ENCODE measurements at places on chromosomes 3 and 15.

GRCh38 chr15:77029166-77030047, 34.5 kb downstream of the PSTPIP1 start:
- DNase-seq, result peak; percentile 2

DNA sequence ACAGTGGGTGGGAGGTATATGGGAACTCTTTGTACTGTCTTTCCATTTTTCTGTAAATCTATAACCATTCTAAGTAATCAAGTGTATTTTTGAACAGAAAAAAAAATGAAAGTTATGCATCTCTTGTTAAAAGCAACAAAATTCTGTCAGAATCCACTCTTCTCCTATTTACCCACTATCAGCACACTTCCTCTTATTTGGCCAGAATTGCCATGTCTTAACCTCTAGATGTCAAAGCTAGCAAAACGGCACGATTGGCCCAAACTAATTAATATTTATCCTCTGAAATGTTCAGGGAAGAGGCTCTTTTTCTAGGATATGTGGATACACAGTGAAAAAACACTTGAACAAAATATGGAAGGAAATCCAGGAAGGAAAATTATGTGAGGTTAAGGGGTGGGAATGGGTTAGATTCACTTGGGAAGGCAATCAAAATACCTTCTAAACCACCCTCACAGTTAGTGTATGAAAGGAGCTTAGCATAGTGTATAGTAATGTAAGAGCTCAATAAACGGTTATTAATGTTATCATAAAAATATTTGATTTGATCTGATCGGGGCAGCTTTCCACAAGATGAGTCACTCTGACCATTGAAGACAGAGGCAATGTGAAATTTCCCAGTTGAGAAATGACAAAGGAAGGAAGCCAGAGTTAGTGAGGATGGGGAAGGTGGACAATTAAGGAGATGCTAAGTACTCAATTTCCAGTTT, 20.1 kb upstream of the TGFBR2 start:
- DNase-seq, result no peak

GRCh38 chr3:131608296-131608695, 105.5 kb upstream of the MRPL3 start:
- DNase-seq, result no peak

- DNase-seq, result no peak
Observed at GRCh38 chr3:11953778-11954177, 50.4 kb upstream of the SYN2 start.

DNA sequence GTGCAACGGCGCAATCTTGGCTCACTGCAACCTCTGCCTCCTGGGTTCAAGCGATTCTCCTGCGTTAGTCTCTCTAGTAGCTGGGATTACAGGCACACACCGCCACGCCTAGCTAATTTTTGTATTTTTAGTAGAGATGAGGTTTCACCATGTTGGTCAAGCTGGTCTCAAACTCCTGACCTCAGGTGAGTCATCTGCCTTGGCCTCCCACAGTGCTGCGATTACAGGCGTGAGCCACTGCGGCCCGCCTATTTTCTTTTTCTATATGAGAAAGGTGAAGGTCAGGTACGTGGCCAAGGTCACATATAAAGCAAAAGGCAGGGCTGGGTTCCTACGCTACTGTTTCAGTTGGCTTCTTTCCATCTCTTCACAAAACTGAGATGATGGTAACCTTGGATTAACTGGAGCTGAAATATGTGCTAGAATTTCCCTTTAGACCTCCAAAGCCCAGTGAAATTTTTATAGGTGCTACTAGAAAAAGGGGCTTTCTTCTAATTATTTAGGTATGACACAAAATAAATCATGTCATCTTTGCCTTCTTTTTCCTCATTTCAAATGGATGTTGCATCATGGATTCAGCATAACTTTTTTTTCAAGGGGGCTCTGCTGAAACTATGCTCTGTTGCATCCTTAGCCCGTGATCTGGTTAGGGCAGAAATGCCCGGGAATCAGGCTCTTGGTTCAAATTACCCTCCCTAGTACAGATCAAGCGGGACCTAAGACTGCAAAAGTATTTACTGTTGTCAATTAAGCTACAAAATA, 68.5 kb downstream of the MYO1E start:
- no peak for DNase-seq

DNA sequence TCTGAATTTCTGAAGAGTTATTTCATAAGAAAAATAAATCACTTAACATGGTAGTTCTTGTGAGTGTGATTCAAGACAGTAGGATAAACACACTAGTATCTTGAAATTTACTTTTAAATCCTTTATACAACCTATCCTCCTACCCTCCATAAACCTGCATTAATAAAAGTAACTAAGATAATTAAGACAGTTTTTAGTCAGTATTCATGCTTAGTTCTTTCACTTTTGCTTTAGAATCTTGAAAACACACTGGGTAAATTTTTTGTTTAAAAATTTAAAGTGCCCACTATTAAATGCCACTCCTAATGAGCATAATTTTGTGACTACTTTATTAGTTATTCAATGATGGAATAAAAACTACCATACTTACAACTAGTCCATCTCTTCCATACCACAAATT, 28.8 kb downstream of the GOLIM4 start:
- no peak for DNase-seq

GRCh38 chr15:55279746-55280351, 9.8 kb downstream of the RAB27A start:
- no peak for DNase-seq

DNA sequence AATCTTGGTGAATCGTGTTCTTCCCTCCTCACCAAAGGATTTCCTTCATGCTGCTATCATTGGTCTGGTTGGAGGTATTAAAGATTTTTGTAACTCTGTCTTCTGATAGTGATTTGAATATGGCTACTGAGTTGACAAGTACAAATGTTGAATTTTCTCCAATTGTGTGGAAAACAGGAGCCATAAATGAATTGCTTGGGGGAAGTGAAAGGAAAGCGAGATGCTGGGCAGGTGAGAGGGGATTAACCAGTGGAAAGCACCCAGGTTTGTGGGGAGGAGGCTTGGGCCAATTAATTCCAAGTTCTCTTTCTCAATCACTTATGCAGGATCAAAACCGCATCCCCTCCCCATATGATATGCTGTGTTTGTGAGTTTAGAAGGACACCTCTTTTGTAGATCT, 372.5 kb downstream of the IL20RB start:
- no peak for DNase-seq

GRCh38 chr3:102085431-102086176, 236.3 kb downstream of the NFKBIZ start:
- DNase-seq, result no peak

- DNase-seq, result peak; percentile 33
Observed at GRCh38 chr3:71926262-71926600, 141.3 kb upstream of the PROK2 start.

DNA sequence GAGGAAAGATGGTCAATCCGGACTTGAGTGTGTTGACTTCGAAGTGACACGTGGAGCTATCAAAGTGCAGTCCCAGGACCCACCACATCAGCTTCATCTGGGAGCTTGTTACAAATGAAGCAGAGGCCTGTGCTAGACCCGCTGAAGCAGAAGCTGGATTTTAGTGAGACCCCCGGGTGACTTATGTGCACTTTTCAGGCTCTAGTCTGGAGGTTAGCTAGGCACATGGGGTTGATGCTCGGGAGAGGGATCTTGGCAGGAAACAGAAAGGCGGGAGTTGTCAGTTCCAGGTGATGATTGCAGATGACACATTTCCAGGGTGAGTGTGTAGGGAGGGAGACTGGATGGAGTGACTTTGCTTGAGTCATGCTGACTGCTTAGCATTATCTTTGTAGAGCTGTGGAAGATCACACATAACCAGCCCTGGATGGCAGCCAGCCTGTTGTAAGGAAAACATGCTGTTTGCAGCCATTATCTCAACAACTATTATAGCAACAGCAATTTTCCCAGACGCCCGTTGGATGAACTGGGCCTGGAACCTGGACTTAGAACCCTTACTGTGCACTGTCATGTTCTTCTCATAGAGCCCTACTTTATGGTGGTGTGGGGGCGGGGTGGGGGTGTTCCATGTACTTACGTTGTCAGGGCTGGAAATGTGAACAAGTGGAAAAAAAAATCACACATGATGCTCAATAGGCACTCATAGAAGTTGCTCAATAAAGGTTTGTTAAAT, 122.4 kb downstream of the THSD4 start:
- peak; percentile 33 for DNase-seq

Measured in head of caudate nucleus (tissue), 42 donors.